Stimulated activated CD4-positive, alpha-beta T cell treated with anti-CD3 and anti-CD28 coated beads, TNF-alpha, amount 100 ng/mL, for 24 hours (primary cell): ENCODE measurements at places on chromosomes 5 and 9.
A peak's percentile ranks its signal among the peaks of the same experiment; 100 is the strongest.

- DNase-seq: peak; percentile 57
Observed at GRCh38 chr9:130682421-130683121, 11.0 kb upstream of the EXOSC2 start.

DNA sequence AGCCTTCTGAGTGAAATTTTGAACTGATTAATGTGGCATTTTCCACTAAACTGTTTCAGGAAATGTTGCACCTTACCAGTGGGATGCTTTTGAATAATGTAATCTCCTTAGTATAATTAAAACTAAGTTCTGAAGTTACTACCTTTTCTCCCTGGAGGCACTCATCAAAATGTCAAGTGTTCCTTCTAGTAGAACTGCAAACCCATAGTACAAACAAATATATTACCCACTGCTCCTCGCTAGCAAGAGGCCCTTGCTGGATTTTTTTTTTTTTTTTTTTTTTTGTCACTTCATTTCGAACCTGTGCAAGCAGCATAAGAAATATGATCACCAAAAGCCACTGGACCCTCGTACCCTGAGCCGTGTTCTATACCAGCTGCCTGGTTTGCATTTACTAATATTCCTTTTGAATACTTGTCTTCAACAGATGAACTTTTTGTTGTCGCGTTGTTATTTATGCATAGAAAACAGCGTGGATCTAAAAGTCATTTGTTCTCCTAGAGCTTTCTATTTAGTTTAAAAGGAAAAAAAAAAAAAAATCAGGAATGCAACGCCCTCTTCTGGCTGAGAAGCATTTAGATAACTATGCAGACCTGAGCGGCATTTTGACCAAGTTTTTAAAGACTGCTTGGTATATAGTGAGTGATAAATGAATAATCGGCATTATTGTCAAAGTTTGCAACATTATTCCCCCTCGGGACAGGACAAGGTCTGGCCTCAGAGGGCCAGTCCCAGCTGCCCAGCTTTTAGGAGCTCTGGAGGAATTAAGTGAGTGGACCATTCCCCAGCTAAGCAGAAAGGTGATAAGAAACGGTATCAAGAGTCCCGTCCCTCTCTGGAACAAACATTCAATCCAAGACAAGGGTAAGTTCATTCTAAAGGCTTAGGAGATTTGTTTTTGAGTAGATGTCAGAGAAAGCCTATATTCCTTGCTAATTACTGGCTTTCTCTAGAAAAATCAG, 162.5 kb upstream of the KIF2A start:
- DNase-seq: no peak

DNA sequence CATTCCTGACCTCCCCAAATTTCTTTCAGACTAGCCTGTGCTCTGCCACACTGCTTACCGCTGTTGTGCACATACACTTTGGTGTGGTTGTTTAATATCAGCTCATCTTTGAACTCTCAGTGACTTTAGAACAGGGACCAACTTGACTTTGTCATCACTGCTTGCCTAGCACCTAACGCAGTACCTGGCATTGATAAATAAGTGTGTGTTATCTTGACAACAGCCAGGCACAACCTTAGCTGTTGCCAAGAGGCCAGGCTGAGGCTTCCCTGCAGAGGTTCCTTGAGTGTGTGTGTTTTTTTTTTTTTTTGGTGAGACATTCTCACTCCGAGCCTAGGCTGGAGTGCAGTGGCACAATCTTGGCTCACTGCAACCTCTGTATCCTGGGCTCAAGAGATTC, 41.0 kb upstream of the SLC28A3 start:
- DNase-seq: no peak

- DNase-seq: no peak
Observed at GRCh38 chr9:91700475-91700874, 249.6 kb downstream of the ROR2 start.

DNA sequence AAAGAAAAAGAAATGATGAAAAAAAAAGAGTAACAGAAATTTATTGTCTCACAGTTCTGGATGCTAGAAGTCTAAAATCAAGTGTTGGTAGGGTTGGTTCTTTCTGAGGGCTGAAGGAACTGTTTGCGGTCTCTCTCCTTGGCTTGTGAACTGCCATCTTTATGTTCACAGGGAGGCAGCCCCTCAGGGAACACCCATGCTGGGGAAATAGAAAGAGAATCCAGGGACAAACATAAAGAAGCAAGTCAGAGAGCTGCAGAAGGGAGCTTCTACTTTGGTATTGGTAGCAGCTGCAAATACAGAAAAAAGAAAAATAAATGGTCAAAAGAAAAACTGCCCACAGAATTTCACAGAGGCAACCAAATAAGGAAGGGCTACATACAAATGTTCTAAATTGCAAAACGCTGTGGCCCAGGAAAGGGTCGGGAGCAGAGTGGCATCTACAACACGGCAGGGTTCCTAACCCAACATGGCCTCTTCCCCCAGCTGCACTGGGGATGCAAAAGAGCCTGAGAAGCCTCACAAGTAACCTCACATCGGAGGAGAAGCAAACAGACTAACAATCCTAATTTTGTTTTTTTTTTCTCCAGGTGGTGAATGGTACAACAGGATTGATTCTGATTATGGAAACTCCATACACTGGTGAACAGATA, 37.4 kb downstream of the ELOVL7 start:
- no peak for DNase-seq

DNA sequence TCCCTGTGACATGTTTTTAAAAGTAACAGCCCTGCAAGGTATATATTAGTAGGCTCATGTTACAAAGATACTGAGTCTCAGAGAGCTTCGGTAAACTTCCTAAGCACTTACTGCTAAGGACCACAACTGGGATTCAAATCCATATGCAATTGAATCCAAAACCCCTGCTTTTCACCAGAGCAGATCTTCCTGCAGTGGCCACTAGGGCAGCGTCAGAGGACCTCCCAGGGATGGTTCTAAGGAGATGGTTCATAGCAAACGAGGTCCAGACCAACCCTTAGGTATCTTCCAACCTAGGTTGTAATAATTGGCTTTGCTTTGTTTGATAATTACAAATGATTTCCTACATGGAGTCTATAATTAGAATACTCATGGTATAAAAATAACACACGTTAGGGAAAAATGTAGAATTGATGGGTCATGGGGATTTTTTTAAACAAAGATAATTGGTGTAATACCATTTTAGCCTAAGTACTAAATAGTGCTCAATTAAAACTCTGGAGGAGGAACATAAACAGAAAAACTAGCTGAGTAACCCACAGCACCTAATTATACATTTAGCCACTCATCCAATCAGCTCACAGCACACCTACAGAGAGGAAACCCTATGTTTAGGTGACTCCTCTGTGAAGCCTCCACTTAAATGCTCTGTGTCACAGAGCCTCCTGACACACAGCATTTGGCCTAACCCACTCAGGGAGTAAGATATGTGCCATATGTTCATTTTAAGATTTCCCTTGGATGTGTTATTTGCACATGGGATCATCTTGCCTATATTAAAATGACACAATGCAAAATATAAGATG, 10.0 kb upstream of the CAST start:
- no peak for DNase-seq

- no peak for DNase-seq
Observed at GRCh38 chr5:180380856-180381255, 27.7 kb upstream of the GFPT2 start.

- DNase-seq: no peak
Observed at GRCh38 chr5:132022737-132023136, 11.3 kb upstream of the ACSL6 start.
